ENCODE measurements at places on chromosomes 1 and 21. TPM values are rescaled to one million over a fixed set of nuclear protein-coding genes. Genes with fewer than 3 reads are reported as not detected.

The HEYL gene
- 10.7 TPM for polyA plus RNA-seq

The TFF2 gene
- not detected for polyA plus RNA-seq

The SLC22A15 gene
- 2.8 TPM for polyA plus RNA-seq

The NTMT2 gene
- polyA plus RNA-seq = 0.59 TPM

The CCDC185 gene
- not detected for polyA plus RNA-seq

The PHLDA3 gene
- 29.9 TPM for polyA plus RNA-seq

The TFF3 gene
- polyA plus RNA-seq = 59.5 TPM

The FCAMR gene
- not detected for polyA plus RNA-seq

The TTC39A gene
- 4.8 TPM for polyA plus RNA-seq

The CALML6 gene
- 0.27 TPM for polyA plus RNA-seq

The DNALI1 gene
- polyA plus RNA-seq = 57.5 TPM

The MARCKSL1 gene
- polyA plus RNA-seq = 1,713 TPM

The UTS2 gene
- polyA plus RNA-seq = not detected

The ZNF692 gene
- 10.5 TPM for polyA plus RNA-seq

The ASCL5 gene
- not detected for polyA plus RNA-seq

The SEMA4A gene
- 6.6 TPM for polyA plus RNA-seq

The GUCA2A gene
- polyA plus RNA-seq = not detected

The RGS16 gene
- 58.8 TPM for polyA plus RNA-seq

The CRB1 gene
- 3.8 TPM for polyA plus RNA-seq

The GBP3 gene
- 0.51 TPM for polyA plus RNA-seq

The RHEX gene
- not detected for polyA plus RNA-seq

The SRRM1 gene
- 36.3 TPM for polyA plus RNA-seq

The CRYAA gene
- polyA plus RNA-seq = not detected

The CASQ1 gene
- 4.6 TPM for polyA plus RNA-seq

The KCNH1 gene
- polyA plus RNA-seq = 5.2 TPM

The LRRC53 gene
- polyA plus RNA-seq = not detected

The WDR64 gene
- polyA plus RNA-seq = not detected

The CYP4A22 gene
- polyA plus RNA-seq = not detected

The SLAMF9 gene
- polyA plus RNA-seq = not detected

The GBP2 gene
- 4.6 TPM for polyA plus RNA-seq

The UBE2U gene
- not detected for polyA plus RNA-seq

The C1orf115 gene
- 30.4 TPM for polyA plus RNA-seq

The FNDC10 gene
- polyA plus RNA-seq = 21.7 TPM

The NR5A2 gene
- 0.53 TPM for polyA plus RNA-seq

The TRNP1 gene
- polyA plus RNA-seq = 43.3 TPM

The KLHDC7A gene
- 0.25 TPM for polyA plus RNA-seq

The OR2G6 gene
- not detected for polyA plus RNA-seq

The OR6K2 gene
- polyA plus RNA-seq = not detected

The KIRREL1 gene
- polyA plus RNA-seq = 4.0 TPM

Data from brain (organoid and tissue), 16 donors.